Activated T-helper 1 cell treated with anti-CD3 and anti-CD28 coated beads, Interleukin-2, amount 50 U/mL, for 16 hours (primary cell): ENCODE measurements at places on chromosomes 16 and 17.

DNA sequence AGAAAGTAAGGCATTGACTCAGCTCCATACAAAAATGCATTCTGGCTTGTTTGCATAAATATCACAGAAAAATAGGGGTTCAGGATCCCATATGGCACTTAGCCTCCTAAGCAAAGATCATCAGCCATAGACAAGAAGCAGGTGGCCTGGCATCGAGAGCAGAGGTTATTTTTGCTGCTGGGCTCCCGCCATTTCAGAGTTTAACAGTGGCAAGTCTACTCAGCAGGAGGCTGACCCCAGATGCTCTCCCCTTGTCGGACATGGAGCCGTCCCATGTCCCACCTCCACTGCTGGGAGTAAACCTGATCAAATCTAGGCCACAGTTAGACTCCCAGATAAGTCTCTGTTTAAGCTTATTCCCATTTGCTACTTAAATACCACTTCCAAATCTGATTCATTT lies 269.1 kb downstream of the FTO start:
- DNase-seq, result no peak

DNA sequence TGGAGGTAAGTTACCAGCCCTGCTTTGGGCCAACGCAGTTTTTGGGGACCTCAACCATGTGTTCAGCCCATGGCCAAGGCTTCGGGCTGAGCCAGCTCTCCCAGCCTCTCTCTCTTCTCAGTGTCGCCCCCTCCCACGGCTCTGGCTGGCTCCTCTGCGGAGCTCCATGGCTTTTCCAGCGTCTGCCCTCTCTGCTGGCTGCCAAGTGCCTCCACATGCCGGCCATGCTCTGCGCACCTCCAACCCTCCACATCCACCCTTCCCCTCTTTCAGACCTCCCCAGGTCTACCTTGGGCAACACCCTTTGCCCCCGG lies 23.2 kb downstream of the COTL1 start:
- no peak for DNase-seq

GRCh38 chr16:67260426-67261063 lies 11.8 kb downstream of the SLC9A5 start:
- no peak for DNase-seq

DNA sequence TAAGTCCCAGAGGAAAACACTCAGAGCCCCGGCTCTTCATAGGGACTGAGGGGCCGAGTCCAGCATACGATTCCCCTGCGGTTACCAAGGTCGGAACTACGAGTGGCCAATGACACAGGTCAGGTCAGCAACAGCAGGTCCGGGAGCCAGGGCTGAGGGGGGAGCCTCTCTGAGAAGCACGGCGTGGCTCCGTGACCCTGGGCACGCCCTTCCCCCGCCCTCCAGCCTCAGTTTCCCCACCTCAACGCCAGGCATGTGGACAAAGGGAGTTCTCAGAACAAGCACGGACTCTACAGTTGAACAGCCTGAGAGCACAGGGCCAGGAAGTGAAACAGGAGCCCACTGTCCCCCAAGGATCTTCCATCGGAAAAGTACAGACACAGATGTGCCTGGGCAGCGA lies 25.6 kb downstream of the TPSD1 start:
- no peak for DNase-seq

GRCh38 chr17:78939615-78940014 lies 14.4 kb upstream of the TIMP2 start:
- DNase-seq, result no peak

GRCh38 chr17:81285179-81285878 lies 9.8 kb downstream of the SLC38A10 start:
- peak; percentile 22 for DNase-seq

DNA sequence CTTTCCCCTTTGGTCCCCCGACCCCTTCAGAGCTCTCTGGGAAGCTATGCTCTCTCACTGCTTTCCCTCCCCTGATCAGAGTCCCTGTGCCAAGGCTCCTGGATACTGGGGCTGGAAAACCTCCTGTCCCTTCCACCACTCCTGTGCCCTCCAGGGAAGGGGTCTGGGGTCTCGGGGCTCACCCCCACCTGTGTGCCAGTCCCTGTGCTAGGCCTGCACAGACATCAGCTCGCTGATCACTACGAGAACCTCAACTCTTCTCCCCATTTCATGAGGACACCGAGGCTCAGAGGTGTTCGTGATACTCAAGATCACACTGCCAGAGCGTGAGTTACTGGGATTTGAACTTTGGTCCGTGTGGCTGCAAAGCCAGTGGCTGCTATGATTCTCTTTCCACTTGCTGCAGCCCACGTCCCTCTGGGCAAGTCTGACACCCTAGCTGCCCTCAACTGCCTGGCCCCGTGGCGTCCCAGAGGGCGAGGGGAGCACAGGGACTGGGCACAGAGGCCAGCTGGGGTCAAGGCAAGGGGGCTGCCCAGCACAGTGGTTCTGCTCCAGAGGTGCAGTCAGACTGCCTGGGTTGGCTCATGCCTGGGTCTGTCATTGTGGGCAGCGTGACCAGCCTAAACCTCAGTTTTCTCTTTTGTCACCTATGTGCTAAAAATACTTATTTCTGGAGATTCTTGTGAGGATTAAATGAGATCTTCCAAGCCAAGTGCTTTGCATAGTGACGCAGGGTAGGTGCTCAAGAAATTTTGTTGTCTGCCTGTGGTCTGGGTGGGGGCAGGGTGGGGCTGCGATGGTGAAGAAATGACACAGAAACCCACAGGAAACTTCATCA lies 43.8 kb upstream of the TOB1 start:
- DNase-seq, result peak; percentile 37

- DNase-seq, result no peak
These were observed 149.0 kb upstream of the GOT2 start for GRCh38 chr16:58883131-58883530.

DNA sequence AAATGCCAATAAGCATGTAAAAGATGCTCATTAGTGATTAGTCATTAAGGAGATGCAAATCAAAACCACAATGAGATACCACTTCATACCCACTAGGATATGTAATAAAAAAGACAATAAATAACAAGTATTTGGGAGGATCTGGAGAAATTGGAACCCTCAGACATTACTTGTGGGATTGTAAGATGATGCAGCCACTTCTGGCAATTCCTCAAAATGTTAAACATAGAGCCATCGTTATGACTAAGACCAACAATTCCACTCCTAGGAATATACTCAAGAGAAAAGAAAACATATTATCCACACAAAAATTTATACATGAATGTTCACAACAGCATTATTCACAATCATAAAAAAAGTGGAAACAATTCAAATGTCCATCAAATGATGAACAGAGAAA lies 336.2 kb upstream of the PMFBP1 start:
- no peak for DNase-seq

DNA sequence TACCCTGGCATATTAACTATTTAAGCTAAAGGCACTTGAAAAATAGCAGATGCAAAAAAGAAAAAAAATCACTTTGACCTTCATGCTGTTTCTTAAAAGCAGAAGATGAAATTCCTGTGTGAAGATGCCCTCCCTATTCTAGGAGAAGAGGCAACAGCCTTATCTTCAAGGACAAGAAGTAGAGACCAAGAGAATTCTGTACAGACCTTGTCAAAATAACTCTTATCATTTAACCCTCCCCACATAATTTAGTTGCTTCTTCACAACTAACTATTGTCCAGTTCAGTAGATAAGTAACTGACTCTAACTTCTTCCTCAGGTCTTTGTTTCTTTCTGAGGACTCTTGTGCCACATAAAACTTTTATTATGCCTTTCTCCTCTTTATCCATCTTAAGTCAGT lies 72.0 kb upstream of the MARCHF10 start:
- no peak for DNase-seq

DNA sequence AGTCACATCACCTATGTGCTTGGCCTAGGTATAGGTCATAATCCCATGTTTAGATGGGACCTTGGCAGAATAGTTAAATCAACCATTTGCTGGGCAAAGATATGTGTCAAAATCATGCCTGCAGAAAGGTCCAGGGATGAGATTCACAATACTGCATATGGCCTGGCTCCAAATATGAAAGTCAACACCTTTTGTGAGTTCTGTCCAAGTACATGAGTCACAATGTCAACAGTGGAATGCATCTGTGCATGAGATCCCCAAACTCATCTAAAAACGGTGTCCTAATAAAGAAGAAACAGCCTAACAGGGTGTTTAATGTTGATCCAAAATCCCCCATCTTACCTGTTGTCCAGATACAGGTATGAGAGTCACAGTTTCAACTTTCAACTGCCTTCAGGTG lies 1847.5 kb downstream of the TP53TG3F start:
- DNase-seq, result no peak

DNA sequence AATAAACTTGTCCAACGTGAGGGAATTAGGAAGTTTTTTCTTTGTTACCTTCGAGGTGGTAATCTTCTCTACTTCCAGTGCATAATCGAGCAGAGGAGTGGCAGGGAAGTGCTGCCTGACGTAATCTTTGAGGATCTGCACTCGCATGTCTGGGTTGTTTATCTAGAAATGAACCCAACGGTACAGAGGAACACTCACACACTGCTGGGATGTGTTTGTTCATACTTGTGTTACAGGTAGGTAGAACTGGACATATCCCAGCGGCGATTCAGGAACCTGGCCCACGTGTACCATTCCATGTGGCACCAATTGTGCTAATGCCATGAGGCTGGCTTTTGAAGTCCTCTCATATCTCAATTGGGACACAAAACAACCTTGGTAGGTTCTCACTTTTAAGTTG lies 4.2 kb upstream of the KLHL11 start:
- no peak for DNase-seq

DNA sequence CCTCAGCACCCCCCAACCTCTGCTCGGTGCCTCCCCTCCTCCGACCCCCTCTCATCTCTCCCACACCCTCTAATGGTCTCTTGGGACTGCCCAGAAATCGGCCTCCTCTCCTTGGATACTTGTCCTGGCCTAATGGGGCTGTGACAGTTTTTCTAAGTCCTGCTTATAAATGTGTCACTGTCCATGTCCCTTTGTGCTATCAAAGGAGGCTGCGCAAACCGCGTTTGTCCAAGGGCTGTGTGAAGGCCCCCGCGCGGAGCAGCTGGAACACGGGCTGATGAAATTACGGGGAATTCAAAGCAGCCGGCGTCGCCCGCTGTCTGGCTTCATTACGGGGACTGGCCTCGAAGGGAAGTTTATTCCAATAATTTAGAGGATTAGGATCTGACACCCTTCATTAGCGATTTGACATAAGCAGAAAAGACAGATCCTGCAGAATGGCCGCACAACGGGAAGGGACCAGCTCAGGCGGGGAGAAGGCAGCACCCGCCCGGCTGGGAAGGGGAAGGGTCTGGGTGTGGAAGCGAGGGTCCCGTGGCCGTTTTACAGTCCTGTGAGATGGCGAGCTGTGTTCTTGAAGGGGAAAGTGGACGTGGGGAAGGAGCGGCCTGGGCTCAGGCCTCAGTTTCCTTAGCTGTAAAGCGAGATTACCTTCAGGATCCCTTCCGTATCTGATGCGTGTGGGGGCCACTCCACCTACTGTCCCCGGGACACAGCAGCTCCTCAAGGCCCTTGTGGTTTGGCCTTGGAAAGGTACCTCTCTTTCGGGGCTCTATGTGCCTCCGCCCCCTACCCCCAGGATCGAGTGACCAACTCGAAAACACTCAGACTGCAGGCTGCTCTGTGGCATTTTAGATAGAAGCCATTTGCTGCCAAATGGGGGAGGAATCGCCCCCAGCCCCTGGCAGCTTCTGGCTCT lies 1.6 kb upstream of the WFIKKN2 start:
- DNase-seq, result no peak

GRCh38 chr17:542943-543342 lies 171.7 kb downstream of the VPS53 start:
- DNase-seq, result no peak

GRCh38 chr16:12366313-12366712 lies 389.8 kb downstream of the SNX29 start:
- DNase-seq, result no peak

GRCh38 chr16:28261942-28262341 lies 30.4 kb upstream of the SBK1 start:
- DNase-seq, result no peak

GRCh38 chr16:61780161-61780560 lies 256.1 kb downstream of the CDH8 start:
- no peak for DNase-seq

DNA sequence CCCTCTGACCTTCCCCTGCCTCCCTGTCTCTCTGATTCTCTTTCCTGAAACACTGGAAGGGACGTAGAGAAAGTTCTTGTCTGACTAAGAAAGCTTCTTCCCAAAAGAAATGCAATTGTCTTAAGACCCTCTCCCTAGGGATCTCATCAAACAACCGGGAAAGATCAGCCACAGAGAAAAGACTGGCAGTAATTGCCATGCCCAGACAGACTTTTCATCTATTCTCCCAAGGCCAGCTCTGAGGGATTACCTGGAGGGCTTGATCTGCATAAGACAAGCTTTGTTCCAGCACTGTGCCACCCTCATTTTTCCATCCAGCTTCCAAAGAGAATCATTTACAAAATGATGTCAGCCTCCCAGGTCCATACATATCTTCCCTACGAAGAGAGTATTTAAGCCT lies 38.8 kb upstream of the HS3ST3A1 start:
- DNase-seq, result no peak

DNA sequence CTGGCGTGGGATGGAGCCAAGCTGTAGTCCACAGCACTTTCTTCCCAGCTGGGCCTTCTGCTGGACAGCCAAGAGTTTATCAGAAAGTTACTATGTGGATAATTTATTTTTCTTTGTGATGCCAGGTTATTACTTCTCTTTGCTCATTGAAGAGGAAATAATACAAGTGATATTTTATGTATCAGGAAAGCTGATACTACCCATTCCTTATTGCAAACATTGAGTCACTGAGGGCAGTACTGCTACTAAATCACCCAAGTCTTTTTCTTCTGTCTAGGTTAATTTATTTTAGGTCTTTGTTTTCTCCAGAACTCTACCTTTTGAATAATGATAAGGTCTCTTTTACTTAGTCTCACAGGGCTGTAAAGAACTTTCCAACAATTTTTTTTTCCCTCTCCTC lies 8.3 kb downstream of the NUP93 start:
- no peak for DNase-seq

DNA sequence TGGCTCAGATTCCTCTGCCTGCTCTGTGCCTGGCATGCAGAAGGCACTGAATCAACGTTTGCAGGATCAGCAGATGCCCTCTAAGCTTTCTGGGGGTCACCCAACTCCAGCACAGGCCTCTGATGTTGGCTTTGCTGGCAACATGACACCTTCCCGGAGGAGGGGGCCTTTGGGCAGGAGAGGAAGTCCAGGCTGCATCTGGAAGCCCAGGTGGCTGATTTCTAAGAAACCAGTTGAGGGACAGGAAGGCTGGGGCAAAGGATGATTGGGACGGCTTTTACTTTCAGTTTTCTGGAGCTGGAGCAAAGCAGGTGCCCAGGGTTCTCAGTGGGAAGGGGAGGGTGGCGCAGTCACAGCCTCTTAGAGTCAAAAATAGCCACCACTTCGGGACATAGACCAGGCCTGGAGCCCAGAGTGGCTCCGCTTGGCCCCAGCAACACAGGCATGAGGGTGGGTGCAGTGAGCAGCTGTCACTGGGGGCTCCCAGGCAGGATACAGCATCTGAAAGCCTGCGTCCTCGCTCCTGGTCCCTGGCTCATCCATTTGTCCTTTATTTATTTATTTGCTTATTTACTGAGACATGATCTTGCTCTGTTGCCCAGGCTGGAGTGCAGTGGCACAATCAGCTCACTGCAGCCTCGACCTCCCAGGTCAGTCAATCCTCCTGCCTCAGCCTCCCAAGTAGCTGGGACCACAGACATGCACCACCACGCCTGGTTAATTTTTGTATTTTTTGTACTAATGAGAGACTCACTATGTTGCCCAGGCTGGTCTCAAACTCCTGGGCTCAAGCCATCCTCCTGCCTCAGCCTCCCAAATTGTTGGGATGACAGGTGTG lies 15.1 kb downstream of the SOCS1 start:
- no peak for DNase-seq

- no peak for DNase-seq
These were observed at the start of gene CHRNB1 for GRCh38 chr17:7444682-7445618. TSS of gene CHRNB1 (plus strand) at chr17:7445061. CDS start at chr17:7445128, 67 bp downstream.
